ENCODE measurements at places on chromosomes 2 and 18.

GRCh38 chr18:68676913-68677312 lies 38.0 kb downstream of the TMX3 start:
- no peak for DNase-seq

GRCh38 chr18:13240060-13240725 lies 21.6 kb downstream of the LDLRAD4 start:
- no peak for DNase-seq

GRCh38 chr2:239025096-239025801 lies 177.4 kb downstream of the TWIST2 start:
- no peak for DNase-seq

DNA sequence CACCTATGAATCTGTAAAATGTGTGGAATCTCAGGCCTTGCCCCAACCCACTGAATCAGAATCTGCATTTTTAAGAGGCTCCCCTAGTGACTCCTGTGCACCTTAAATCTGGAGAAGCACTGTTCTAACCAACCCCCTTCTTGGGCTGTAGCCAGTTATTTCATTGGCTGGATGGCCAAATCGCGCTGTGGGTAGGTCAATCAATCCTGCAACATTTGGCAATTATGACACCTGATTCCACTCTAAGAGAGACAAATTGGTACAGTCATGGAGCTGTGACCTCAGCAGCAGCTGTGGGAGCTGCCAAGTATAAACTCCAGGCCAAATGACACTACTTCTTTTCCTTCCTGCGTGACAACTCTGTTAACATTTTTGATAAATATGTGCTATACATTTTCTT lies 208.7 kb downstream of the CLIP4 start:
- no peak for DNase-seq

DNA sequence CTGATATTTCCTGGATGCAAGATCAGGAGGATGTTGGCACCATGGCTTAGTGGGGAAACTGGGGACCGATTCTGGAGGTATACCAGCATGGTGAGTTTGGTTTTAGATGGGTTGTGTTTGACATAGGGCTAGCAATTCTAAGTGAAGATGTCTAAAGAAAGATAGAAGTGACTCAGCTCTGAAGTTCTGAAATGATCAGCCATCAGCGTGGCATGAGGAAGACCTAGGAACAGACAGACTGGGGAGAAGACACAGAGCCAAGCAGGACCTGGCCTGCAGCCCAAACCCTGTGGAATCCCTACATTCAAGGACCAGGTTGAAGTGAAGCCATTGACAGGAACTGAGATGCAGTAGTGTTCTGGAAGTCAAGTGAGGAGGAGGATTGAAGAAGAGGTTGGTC lies 39.8 kb downstream of the HRH4 start:
- DNase-seq = no peak

- no peak for DNase-seq
Measured at GRCh38 chr18:72378016-72378415, 166.1 kb downstream of the CBLN2 start.

DNA sequence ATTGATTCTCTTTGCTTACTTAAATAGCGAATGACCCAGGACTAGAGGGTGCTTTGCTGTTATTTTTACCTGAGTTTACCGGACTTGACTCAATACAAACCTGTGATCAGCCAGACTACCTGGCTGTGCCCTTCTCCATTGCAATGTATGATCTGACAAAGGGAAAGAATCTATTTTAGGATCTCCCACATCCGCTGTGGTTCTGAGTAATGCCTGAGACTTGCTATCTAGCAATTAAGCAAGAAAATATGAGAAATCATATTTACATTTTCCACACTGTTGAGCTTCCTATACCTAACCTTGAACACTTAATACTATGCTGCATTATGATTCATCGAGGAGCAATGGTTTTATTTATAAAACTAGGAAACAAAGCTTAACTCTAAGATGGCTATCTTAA lies 215.2 kb downstream of the RAD51AP2 start:
- DNase-seq = no peak

GRCh38 chr2:30030361-30030760 lies 109.0 kb upstream of the ALK start:
- no peak for DNase-seq

DNA sequence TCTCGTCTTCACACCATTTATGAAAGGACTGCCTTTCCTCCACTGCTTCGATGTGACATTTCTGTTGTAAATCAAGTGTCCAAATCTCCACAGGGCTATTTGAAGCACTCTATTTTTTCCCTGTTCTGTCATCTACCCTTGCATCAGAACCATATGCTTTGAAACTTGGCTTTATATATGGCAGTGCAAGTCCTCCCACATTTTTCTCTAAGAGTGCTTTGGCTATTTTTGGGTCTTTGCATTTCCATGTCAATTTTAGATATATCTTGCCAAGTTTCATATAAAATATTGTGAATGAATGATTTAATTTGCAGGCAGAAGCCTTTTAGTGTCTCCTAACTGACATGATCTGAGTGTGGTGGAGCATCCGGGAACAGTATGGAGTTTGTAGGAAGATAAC lies 37.8 kb upstream of the CBLN2 start:
- no peak for DNase-seq

GRCh38 chr18:49142216-49142615 lies 191.5 kb upstream of the SMAD7 start:
- no peak for DNase-seq

DNA sequence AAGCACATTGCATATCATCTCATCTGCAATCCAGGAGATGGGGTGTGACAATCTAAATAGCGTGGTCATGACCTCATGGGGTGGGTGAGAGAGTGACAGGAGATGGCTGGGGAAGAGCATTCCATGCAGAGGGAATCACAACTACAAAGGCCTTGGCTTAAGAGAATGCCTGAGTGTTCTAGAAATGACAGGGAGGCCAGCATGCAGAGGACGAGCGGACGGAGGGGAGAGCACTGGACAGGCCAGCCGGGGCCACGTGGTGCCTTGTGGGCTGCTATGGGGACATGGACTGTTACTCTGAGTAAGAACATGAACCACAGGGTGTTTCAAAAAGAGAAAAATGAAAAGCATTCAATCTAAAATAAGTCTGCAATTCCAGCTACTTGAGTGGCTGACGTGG lies 117.9 kb upstream of the ODC1 start:
- no peak for DNase-seq

All from NCI-H146 (cell line).